Stimulated activated CD4-positive, alpha-beta T cell treated with anti-CD3 and anti-CD28 coated beads, Interleukin-12 subunit alpha, Interleukin-12 subunit beta, amount 100 ng/mL, for 24 hours (primary cell): ENCODE measurements at places on chromosomes 5 and 9.

- no peak for DNase-seq
Observed at GRCh38 chr9:90848866-90849265, 47.2 kb downstream of the SYK start.

- no peak for DNase-seq
Observed at GRCh38 chr9:111719541-111719940, 58.1 kb downstream of the GNG10 start.

DNA sequence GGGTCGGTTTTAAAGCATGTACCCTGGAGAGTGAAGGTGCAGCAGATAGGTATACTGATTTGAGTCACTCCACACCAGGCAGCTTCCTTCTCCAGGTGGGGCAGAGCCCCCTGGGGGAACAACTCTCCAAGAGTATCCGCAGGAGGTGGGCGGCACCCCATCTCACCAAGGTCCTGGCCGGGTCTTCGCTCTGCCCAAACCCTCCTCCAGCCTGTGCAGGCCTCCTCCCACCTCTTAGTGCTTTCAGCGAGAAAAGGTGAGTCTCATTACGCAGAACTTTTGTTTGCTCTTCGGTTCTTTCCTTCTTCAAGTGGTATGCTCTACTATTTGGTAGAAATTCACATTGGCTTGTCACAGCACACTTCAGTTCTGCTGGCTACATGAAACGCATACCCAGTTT, 13.7 kb downstream of the SPACA9 start:
- no peak for DNase-seq

- no peak for DNase-seq
Observed at GRCh38 chr5:9625286-9625685, 4.9 kb downstream of the TAS2R1 start.

DNA sequence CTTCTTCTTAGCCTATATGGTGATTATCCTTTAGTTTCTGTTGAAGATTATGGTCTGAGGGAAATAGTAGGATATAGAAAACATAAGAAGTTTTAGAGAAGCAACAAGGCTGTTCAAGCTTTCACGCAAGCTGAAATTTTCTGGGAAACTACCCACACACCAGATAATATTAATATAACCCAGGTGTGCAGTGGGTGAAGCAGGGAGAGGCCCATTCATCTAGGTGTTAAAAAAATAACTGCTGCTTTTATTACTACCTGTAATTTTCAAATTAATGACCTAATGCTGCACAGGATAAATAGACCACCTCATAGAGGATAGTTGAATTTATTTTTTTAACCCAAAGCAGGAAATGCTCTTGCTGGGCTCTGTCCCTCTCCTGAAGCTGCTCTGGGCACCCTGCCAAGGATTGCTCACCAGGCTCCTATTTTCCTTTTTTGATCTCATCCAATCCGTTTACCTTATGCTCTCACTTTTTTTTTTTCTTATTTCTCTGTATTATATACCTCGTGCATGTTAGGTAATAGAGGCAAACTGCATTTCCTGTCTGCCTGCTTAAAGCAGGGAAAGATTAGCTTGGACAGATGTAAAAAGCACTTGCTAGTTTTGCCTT, 124.3 kb upstream of the SLC12A2 start:
- no peak for DNase-seq

DNA sequence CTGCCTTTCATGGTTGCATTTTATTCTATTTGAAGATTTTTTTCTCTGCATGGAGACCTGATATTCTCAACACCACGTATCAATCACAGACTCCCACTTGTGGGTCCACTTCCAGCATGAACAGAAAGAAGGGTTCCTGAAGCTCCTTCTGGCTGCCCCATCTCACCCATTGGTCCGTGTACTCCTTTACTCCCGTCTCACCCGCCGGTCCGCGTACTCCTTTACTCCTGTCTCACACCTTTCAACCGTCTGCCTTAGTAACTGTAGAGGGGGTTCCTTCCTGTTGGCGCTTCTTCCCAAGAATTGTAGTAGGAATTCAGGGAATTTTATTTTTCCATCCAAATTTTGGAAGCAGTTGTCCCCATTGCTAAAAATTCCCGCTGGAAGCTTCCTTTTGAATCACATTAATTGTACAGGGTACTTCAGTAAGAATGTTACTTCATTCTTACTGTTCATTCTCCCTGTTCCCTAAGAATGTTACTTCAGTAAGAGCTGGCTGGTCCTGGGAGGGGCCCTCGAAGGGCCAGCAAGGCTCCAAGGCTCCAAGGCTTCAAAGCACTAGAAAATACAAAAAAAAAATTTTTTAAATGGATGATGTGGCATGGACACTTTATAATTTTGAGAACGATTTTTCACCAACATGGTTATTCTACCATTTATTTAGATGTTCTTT, 3.9 kb upstream of the LPCAT1 start:
- DNase-seq, result no peak
